ENCODE measurements at places on chromosomes 4 and X.
A peak's percentile ranks its signal among the peaks of the same experiment; 100 is the strongest.

GRCh38 chr4:87118826-87119225 is 101.6 kb downstream of the KLHL8 start:
- no peak for DNase-seq

GRCh38 chr4:29711226-29711625 is 1008.9 kb upstream of the PCDH7 start:
- no peak for DNase-seq

GRCh38 chr4:634599-634985 is 9.2 kb downstream of the PDE6B start:
- DNase-seq = no peak

DNA sequence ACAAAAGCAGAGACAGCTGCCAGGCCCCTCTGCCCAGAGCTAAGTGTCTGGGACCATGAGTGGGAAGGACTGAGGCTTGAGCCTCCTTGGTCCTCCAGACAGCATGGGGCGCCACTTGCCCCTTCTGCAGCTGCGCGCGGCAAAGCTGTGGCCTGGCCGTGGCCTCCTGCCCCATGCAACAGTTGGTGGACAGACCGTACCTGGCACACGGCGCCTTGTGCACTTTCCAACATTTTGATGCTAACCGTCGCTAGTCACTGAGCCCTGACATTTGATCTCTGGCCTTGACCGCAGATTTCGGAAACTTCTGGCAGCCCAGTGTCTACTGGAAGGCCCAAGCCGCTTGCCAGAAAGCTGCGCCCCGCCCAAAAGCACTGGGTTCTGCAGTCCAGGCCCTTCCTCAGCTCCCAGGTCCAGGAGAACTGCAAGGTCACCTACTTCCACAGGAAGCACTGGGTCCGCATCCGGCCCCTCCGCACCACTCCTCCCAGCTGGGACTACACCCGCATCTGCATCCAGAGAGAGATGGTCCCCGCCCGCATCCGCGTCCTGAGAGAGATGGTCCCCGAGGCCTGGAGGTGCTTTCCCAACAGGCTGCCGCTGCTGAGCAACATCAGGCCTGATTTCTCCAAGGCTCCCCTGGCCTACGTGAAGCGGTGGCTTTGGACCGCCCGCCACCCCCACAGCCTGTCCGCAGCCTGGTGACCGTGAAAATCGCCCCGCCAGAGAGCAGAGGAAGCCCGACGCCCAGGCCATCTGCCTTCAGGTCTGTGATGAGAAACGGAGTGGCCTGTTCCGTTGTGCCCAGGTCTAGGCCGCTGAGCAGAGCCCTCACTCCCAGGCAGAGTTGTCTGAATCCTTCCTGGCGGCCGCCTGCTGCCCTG is 35.3 kb upstream of the CA5B start:
- no peak for DNase-seq

GRCh38 chr4:145719752-145720624 is 40.0 kb downstream of the C4orf51 start:
- no peak for DNase-seq

DNA sequence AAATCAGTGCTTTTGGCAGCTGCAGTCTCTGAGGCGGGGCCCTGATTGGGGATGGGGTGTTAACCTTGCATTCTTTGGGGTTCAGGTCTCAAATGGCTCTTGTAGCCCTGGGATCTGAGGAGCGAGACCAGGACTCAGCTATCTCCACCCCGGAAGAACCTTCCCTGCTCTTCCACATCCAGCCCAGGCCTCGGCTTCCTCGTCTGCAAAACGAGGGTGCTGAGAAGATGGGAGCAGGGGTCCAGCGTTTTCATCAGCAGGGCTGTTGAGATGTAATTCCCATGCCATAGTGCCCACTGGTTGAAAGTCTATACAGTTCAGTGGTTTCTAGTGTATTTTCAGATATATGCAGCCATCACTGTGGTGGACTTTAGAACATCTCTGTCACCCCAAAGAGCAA is 34.6 kb upstream of the WFS1 start:
- no peak for DNase-seq

GRCh38 chrX:74450803-74451449 is 29.6 kb downstream of the SLC16A2 start:
- no peak for DNase-seq

GRCh38 chr4:172153719-172154118 is 340.5 kb downstream of the GALNTL6 start:
- no peak for DNase-seq

DNA sequence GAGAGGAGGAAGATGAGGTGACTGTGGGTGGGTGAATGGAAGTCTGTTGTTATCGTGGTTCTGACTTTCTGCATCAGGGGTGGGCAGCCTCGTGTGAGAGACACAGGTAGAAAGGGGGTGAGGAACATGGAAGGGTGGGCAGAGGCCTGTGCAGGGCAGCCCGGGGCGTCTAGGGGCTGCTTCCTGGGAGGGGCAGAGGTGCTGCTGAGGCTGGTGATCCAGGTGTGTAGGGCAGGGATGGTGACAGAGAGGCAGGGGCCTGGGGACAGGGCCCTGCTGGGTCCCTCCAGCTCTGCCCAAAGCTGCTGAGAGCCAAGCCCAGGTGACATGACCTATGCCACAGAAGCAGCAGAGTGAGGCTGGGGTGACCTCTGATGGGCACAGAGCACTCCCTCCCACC is 89.7 kb upstream of the C4orf50 start:
- no peak for DNase-seq

- DNase-seq = no peak
Measured at GRCh38 chr4:114311787-114312186, 286.8 kb upstream of the UGT8 start.

GRCh38 chr4:43238585-43238984 is 346.1 kb downstream of the GRXCR1 start:
- no peak for DNase-seq

DNA sequence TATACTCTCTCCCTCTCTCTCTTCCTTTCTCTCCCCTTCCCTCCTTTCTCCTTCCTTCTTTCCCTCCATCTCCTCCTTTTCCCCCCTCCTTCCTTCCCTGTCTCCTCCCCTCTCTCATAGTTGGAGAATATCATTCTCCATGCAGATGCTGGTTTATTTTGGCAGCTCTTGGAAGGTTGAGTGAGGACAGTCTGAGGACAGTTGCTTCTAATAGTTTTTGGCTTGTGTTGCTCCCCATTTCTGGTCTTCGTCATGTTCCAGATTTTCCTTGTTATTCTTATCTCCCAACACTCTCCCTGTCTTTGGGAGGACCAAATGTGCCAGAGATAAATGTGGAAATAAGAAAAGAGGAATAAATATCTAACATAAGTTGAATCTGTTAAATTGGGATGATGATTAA is 263.0 kb downstream of the FRMPD4 start:
- no peak for DNase-seq

DNA sequence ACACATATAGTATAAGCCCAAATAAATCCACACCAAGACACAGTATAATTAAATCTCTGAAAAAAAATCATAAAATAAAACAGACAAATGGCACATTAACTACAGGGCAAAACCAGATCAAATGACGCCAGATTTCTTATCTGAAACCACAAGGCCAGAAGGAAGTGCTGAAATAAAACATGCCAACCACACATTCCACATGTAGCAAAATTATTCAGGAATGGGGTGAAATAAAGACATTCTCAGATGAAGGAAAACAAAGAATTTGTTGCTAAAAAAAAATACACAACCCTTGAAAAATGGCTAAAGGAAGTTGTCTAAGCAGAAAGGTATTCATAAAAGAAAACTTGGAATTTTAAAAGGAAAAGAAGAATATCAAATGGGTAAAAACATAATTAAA is 4.5 kb upstream of the DCAF12L1 start:
- no peak for DNase-seq

DNA sequence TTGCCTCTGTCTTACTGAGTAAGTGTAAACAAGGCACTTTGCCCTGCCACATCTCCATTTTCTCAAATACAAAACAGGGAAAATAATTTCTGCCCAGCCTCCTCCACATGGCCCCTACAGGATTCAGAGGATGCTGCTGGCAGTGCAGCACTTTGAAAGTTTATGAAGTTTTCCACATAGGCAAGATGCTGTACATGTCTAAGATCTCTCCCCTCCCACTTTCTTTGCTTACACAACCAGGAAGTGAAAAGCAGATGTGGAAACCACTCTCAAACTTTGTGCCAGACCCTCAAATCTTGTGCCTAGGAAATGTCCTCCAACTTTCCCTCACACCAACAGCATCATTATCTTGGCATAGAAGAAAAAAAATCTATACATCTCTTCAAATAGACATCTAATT is 257.0 kb upstream of the LDB2 start:
- no peak for DNase-seq

GRCh38 chr4:13527192-13527980 is 16.9 kb downstream of the NKX3-2 start:
- no peak for DNase-seq

GRCh38 chr4:140719686-140720085 is 36.5 kb downstream of the TBC1D9 start:
- DNase-seq = no peak

GRCh38 chr4:114866901-114867670 is 246.3 kb downstream of the NDST4 start:
- no peak for DNase-seq

GRCh38 chr4:76476571-76476970 is 41.5 kb downstream of the SHROOM3 start:
- no peak for DNase-seq

DNA sequence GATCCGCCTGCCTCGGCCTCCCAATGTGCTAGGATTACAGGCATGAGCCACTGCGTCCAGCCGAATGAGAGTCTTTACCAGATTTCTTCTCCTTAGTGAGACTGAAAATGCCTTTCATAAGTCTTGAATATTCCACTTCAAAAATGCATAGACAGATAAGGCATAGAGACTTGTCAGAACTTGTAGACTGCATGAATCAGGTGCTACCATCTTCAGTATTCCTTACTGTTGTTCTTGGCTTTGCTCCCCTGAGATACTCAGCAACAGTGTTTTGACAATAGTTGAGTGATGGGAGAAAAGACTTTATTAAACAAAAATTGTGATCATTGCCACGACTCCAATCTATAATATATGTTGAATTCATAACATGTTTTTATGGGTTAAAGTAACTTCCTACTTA is 11.0 kb downstream of the TKTL2 start:
- no peak for DNase-seq

DNA sequence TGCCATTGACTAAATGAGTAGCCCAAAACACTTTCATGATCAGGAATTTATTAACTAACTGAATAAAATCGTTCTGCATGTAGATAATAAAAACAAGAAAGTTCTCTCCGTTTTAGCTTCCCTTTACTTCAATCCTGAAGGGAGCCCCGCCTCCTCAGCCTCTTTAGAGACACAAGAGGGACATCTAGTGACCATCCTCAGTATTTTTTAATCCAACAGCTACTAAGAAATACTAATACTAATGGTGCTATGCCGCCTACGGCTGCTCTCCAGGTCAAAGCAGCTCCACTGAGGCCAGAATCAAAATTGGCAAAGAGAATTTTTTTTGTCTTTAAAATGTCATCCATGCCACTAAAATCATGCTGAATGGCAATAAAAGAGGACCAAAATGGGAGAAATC is 3.2 kb upstream of the PCDH19 start:
- no peak for DNase-seq

- no peak for DNase-seq
Measured at GRCh38 chr4:87832669-87833068, at the start of gene MEPE. Gene MEPE, plus strand, starts transcription at chr4:87832969. Its CDS starts 1,746 bp downstream, at chr4:87834715.

- DNase-seq = peak; percentile 1
Measured at GRCh38 chr4:87975466-87975865, at the start of gene SPP1. Gene SPP1, plus strand, starts transcription at chr4:87975714. Its CDS starts 1,182 bp downstream, at chr4:87976896.

- no peak for DNase-seq
Measured at GRCh38 chrX:74325130-74326059, 21.4 kb downstream of the ZCCHC13 start.

DNA sequence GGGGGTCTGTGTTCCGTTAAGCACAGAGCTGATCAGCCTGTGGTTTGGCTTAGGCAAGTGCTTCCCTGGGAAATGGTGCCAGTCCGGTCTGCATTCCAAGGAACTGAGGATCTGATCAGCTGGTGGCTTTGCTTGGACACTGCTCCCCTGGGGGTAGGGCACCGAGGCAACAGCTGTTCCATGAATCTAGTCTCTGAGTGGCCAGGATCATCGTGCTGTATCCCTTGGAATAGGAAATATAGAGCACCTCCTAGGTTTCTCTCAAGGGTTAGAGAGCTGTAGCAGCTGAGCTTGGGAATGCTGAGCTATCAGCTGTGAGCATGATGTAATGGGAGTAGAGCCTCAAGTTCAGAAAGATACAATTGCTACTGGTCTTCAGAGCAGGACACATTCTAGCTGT is 863.9 kb downstream of the RAPGEF2 start:
- no peak for DNase-seq

DNA sequence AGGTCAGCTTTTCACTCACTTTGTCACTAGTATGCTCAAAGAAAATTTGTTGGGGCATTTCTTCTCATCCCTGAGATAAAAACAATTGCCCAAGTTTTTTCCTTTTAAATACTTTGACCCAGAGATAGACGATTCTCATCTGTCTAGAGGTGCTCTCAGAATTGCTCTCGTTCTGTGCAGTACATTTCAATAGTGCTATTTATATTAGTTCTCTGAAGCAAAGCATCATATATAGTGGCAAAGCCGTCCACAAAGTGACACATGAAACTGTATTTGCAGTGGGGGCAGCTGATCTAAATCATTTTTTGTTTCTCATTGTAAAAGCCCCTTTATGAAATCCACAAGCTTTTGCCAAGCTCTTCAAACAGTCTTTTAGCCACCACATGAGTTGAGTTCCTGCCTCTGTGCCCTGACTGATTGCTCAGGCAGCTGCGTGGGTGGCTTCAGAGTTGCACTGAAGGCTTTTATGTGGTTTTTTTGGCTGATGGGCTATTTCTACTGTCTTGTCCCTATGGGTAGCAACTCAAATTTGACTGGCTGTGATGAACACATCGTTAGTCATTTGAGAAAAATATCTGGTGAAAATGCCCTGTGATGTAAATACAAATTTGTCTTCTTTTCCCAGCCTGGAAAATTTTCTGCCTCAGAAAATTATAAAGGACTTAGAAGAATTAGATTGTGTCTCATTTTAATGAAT is 119.1 kb upstream of the OTUD4 start:
- DNase-seq = peak; percentile 59

- DNase-seq = no peak
Measured at GRCh38 chr4:70936200-70936787, 34.1 kb downstream of the MOB1B start.

- DNase-seq = no peak
Measured at GRCh38 chrX:132651421-132652086, 162.7 kb upstream of the MBNL3 start.

DNA sequence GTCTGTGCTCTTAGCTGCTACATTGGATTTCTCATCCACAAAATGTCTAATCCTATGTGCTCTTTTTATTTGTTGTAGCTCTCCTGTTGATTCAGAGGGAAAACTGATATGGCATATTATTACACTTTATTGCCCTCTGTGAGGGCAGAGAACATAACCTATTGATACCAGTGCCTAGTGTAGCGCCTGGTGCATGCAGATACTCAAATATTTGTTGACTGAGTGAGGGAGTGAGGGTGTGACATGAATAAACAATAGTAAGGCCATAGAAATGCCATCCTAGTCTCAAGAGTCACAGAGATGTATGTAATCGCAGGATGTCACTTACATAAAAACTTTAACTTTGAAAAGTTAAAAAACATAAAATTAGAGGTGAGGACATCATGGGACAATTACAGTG is 159.1 kb downstream of the SHROOM3 start:
- no peak for DNase-seq

Data from activated T-cell treated with anti-CD3 and anti-CD28 coated beads for 4 hours (primary cell).